ENCODE measurements at places on chromosomes 5 and 9.

DNA sequence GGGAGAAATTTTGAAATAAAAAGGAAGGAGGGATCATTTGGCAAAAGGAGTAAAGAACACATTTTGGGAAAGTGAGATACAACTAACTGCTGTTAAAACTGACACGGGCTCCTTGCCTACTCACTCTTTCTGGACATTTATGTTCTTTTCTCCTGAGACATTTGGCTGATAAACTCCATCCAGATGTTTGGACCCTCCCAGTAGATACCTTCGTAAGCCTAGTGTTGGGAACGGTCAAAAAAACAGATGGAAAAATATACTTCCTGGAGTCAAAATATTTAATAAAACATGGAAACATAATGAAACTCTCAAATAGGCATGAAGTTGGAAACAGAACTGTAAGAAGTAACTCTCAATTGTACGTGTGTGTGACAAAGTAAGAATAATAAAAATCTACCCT is 360.1 kb upstream of the RIOK2 start:
- no peak for DNase-seq

GRCh38 chr5:96247097-96247701 is 185.8 kb downstream of the PCSK1 start:
- DNase-seq: no peak

GRCh38 chr9:30519756-30520155 is 1864.7 kb upstream of the ACO1 start:
- DNase-seq: no peak

- no peak for DNase-seq
Observed at GRCh38 chr9:751137-752051, 90.1 kb upstream of the DMRT1 start.

- DNase-seq: no peak
Observed at GRCh38 chr5:139228201-139228803, 30.1 kb upstream of the SIL1 start.

- no peak for DNase-seq
Observed at GRCh38 chr5:171891150-171891549, 105.5 kb downstream of the SMIM23 start.

GRCh38 chr5:176508603-176509002 is 28.6 kb downstream of the RNF44 start:
- DNase-seq: no peak

DNA sequence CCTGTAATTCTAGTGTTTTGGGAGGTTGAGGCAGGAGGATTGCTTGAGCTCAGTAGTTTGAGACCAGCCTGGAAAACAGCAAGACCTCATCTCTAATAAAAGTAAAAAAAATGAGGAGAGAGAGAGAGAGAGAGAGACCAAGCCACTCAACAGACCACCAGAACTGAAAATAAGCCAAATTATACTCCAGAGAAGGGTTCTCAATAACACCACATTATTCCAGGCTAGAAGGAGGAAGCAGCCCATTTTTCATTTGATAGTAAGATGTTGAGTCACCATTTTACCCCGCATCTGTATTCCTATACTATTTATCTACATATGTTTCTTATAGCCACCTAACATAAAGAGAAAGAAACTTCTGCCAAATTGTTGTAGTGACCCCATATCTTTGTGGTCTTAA is 134.8 kb downstream of the PCSK5 start:
- no peak for DNase-seq

GRCh38 chr9:133735931-133736330 is 2.2 kb downstream of the SARDH start:
- no peak for DNase-seq

GRCh38 chr5:1788828-1789227 is 10.8 kb downstream of the MRPL36 start:
- no peak for DNase-seq

DNA sequence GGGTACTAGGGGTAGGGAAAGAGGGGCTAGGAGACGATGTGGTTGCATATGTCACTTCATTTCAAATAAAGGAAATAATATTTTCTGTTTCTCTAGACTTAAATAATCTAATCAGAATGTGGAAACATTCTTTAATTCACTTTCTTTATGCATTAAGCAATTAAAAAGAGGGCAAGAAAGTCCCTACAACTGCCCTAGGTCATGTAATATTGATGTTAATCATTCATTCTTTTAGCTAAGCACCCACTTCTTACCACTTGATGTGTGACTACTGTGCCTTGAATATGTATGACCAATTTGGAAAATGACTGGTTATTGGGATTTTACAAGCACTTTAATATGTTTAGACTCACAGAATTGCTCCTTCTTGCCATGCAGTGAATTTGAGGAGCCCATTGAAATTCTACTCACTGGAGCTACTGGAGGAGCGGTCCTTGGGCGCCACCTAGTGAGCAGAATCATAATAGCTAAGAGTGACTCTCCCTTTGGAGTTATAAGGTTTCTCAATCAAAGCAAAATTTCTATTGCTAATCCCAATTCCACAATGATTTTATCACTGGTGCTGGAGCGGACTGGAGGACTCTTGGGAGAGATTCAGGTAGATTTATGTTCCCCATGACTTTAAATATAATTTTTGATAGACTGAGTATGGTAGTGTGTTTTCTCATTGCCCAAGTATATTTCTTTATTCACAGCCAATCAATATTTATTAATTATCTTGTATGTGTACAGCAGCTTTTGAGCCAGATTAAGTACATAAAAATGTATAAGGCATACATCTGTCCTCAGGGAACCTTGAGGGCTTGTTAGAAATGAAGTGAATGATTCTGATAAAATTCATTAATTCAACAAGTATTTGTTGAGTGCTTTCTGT is 225.1 kb downstream of the ADGRV1 start:
- DNase-seq: peak; percentile 39

- DNase-seq: no peak
Observed at GRCh38 chr5:164708831-164709230, 1203.4 kb downstream of the MAT2B start.

DNA sequence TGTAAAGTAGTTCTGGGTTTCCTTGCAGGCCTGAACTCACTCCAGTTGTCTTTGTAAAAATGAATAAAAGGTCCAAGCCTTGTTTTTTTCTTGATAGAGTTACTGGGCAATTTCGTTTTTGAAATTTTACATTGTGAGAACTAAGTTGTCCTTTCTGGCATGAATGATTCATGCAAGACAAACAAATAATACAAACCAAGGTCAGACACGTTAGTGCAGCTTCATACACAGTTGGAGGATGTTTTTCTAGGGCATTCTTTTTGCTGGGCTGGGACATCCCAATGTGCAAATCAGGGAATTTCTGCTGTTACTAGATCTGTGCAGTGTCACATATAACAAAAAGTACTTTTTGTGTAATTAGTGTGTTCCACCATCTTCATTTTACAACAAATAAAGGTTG is 96.0 kb downstream of the MEGF10 start:
- DNase-seq: no peak

DNA sequence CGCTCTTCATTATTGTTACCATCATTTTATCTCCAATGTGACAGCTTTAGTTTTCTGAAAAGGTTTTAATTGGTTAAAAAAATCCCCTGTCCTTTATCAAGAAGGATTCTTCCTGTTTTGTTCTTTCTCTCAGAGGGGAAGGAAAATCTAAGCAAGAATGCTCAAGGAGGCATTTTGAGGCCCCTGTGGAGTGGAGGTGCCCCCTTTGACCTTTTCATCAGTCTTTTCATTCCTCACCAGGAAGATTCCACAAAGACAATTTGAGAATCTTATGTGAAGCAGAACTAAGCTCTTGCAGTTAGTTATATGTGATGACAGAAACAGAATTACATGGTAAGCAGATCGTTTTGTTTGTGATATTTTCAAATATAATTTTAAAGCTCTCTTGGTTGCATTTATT is 489.6 kb downstream of the MAN2A1 start:
- DNase-seq: no peak

- no peak for DNase-seq
Observed at GRCh38 chr5:3535414-3536211, 60.0 kb upstream of the IRX1 start.

GRCh38 chr9:84781458-84781857 is 111.9 kb downstream of the NTRK2 start:
- DNase-seq: no peak

DNA sequence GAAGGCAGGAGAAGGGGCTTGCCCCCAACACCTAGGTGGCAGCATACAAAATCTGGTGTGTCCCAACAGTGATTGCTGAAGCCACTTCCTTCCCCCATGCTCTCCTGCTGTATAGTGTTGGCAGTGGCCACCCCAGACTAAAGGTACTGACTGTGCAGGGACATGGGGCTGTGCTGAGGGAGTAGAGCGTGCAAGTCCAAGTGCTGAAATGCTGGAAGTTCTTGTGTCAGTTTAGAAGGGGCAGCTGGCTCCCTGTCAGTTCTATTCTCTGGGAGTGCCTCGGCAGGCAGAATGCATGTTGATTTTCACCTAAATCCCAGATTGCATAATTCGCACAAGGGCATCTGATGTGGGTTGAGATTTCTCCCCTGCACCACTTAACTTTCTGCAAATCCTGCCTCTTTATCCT is 68.6 kb downstream of the GDNF start:
- no peak for DNase-seq

- no peak for DNase-seq
Observed at GRCh38 chr9:3157011-3157410, 313.1 kb upstream of the PUM3 start.

- no peak for DNase-seq
Observed at GRCh38 chr5:135251093-135251492, 147.9 kb downstream of the MACROH2A1 start.

DNA sequence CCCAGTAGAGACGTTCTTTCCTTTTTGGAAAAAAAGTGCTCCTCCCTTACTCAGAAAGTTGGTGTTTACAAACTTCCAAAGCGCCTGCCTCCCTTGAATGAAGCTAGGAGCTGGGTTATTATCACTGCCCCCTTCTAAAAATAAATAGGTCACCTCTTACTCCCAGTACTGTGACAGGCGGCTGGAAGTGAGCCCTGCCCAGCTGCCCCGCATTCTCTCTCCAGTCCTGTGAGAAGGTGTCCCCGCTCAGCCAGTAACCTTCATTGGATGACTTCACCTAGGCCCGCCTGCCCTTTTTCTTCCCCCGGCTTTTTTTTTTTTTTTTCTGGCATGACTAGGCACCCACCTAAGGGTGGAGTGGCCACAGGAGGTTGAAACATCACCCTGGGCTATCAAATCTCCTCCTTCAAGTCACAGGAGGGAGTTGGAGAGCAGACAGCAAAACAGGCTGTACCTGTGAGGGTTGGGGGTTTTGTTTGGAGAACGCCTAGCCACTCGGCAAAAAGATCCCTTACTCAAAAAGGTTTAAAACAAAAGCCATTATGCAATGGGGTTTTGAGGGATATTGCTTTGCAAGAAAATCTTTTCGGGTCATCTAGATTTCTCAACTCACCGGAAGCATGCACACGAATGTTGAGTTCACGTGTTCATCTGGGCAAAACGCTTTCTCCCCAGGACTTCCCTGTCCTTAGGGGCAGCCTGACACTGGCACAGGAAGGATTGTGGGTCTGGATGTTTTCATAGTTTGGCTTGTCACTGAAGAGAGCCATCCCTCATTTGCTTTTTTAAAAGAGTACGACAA is 43.3 kb upstream of the ZNF622 start:
- no peak for DNase-seq

GRCh38 chr5:173735184-173735583 is 118.7 kb upstream of the BOD1 start:
- no peak for DNase-seq

- no peak for DNase-seq
Observed at GRCh38 chr5:166340039-166340438, 1951.4 kb upstream of the WWC1 start.

DNA sequence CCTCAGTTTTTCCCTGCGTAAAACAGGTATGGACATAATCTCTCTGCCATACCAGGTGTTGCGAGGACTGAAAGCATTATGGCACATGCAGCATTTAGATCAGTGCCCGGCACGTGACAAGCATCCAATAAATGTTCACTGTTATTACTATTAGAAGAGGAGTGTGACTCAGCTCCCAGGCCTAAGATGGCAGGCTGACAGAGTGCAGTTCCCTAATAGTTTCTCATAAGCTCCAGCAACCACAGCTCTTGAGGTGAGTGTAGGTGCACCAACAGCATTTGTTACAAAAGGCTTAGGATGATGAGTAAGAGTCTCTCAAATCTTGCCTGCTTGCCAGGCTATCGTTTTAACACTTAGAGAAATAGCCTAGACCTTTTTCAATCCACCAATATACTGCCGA is 28.9 kb upstream of the GLIS3 start:
- DNase-seq: no peak

- no peak for DNase-seq
Observed at GRCh38 chr9:70551801-70552200, 137.3 kb upstream of the KLF9 start.

DNA sequence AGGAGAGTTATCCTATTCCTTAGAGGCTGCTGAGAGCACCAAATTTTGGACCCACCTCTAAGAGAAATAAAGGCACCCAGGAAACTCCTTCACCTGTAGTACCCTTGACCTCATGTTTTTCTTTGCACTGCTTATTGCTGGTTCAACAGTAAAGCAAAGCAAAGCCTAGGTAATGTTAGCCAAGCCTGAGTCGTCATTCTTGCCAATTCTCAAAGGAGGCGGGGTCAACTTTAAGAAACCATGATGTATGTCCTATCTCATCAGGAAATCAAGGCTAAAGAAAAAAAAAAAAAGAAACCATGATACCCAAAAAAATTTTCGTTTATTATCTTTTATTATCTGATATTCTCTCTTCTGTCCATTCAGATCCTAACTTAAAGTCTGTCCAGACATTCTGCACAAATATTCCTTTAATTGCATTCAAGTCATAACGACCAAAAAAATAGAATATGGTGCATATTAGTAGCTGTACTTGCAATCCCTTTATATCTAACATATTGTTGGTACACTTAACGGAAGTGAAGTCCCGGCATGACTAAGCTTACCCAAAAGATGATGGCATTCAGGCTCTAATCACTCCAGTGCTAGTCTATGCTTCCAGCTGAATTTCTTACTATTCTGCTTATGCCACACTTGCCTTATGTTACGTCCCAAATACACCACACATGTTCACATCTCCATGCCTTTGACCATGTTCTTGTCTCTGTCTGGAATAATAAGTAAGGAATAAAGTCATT is 1.8 kb downstream of the AUH start:
- no peak for DNase-seq

DNA sequence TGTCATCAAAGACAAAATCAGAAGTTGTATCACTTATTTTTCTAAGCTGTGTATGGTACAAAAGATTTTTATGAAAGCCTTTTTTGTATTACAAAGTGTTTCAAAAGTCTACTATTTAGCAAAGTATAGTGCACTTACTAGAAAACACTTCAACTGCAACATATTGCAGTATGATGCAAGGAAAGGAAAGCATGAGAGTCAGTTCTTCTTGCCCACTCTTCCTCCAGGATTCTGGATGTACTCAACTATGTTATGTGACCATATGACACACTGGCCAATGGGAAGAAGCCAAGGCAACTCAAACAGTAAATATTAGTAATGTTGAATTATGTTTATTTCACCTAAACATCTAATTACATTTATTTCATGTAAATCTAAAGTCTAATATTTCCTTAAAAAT is 49.5 kb upstream of the TYRP1 start:
- DNase-seq: no peak

- DNase-seq: no peak
Observed at GRCh38 chr9:16115994-16116393, 563.2 kb downstream of the CCDC171 start.

DNA sequence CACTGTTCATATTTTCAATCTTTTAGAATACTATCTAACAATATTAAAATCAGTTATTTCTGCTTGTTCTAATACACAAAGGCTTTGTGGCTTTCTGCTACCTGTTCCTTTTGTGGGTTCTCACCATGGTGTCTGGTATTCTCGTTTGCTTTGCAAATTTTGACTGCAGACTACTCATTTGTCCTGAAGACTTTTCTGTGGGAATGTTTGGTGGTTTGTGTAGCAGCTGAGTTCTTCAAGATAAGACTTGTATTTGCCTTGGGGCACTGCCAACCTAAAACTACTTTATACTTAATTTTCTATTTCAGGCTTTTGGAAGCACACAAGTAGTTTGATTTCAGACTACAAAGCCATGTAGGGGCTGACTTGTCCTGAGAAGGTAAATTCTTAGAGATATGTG is 11.1 kb downstream of the IL33 start:
- no peak for DNase-seq
